ENCODE measurements at places on chromosomes 2 and 18. TPM values are rescaled to one million over a fixed set of nuclear protein-coding genes. Genes with fewer than 3 reads are reported as not detected.
A peak's percentile ranks its signal among the peaks of the same experiment; 100 is the strongest.

TNFRSF11A gene
- total RNA-seq = 42.6 TPM

PRKCE gene
- total RNA-seq = 20.0 TPM

CFAP221 gene
- 6.6 TPM for total RNA-seq

PER2 gene
- 15.6 TPM for total RNA-seq

- DNase-seq = no peak
These were observed 372.9 kb downstream of the EN1 start for GRCh38 chr2:118474541-118474920.

DNA sequence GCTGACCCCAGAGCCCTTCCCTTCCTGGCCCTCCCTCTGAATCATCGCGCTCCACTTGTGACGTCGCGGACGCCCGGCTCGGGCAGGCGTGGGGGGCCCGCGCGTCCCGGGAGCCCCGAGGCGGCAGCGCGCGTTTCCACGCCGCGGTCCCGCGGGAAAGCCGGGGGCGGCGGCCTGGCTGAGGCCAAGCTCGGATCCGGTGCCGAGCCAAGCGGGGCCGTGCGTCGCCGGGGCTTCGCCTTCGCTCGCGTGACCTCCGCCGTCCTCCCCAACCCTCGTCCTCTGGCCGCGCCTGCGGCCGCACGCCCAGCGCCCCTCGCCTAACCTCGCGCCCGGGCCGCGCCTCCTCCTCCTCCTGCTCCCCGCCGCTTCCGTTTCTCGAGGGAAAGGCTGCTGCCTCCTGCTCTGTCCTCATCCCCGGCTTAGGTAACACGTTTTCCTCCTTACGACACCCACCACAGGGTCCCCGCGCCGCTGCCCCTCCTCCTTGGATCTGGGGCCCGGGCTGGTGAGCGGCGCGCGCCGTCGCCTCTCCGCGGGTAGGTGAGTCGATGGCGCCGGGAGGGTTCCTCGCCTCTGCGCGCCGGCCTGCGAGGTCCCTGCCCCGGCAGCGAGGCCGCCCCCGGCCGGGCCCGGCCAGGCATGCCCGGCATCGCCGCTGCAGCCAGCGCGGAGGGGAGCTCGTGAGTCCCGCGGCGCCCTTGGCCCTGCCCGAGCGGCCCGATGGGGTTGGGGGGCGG lies at the start of gene INPP1:
TSS of gene INPP1 (plus strand) at position 54 of the 740 bp plus-strand sequence. CDS start 16,514 bp downstream, outside the sequence.
- DNase-seq = peak; percentile 82

DNA sequence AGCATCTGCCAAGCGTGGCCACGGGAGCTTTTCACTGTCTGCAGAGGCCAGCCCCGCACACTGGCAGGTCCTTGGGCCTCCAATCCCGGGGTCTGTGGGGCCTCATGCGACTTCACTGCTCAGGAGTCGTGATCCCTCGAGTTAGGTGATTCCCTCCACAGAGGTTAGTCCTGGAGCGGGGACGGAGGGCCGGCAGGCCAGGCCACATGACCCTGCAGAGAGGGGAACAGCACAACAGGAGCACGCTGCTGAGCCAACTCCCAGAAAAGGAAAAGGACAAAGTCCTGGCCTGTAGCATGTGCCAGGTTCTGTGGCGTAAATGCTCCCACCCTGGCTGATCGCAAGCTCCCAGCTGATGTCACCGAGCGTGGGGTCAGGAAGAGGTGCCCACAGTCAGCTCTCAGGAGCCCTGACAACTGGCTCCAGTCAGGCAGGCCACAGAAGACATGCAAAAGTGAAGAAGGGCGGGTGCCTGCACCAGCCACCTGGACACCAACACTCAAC lies 15.3 kb upstream of the PRLH start:
- DNase-seq = no peak

DNA sequence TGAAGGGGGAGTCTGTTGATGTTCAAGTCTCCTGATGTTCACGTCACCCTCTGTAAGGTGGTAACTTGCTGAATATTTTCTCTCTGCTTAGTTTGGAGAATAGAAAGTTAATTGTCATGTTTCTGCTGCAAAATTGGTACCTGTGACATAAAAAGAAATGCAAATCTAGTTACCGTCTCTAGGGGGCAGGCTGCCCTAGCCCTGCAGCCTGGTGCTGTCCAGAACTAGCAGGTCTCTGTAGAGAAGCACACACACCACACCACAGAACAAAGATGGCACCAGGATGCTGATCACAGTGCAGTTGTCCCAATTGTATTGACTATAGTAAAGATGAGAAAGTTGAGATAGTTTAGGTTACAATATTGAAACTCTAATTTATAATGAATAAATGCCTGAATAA lies 47.0 kb downstream of the SLC9A4 start:
- no peak for DNase-seq

GRCh38 chr18:46678785-46679399 lies 21.9 kb upstream of the LOXHD1 start:
- DNase-seq = no peak

DNA sequence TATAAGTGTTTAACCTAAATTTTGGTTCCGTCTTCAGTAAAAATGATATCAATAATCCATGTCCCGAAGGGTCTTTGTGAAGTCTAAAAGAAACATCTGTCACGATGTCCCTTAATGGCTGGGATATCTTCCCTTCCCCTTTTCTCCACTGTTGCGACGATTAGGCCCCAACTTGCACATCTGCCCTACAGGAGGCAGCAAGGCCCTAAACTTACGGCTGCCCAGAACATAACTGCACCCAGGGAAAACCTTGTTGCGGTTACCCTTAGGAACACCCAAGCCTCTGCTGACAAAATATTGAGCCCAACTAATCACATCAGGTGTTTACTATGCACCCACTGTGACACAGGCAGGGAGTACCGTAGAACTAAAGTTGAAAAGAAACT lies 1.3 kb upstream of the SMAD2 start:
- DNase-seq = no peak

Data from Peyer's patch (tissue), 4 donors.